Activated CD4-positive, alpha-beta T cell treated with anti-CD3 and anti-CD28 coated beads, Interleukin-2, amount 10 ng/mL, durations not matched to agents 7 days and 5 days (primary cell): ENCODE measurements at places on chromosomes 12 and 14. TPM values are rescaled to one million over a fixed set of nuclear protein-coding genes. Genes with fewer than 3 reads are reported as not detected.

The ANKRD33 gene
- total RNA-seq: not detected

The KRT79 gene
- not detected for total RNA-seq

The IFNG gene
- total RNA-seq: 3.4 TPM

DNA sequence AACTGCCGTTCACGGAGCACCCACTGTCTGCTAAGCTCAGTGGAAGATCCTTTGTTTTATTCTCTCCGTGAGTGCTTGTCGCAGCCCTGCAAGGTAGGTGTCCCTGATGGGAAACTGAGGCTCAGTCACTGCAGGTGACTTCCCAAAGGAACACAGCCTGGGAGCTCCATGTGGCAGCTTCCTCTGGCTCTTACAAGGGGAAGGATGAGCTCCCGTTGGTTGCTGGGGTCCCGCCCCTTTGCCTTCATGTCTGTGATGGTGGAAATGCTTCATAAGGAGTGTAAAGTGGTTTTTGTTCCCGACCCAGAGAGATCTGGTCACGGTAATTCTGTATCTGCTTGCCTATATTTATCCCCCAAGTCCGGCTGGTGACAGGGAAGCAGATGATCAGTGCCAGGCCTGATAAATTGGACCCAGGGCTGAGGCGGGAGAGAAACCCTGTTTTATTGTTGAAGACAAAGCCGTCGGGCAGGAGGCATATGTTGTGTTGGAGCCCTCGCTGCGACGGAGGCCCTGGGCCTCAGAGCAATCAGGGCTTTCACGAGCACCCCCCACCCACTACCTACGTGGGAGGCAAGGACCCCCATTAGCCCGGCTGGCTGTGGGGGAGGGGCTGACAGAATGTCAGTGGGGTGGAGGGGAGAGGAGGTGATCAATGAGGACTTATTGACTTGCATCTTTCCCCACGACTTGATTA lies 91.9 kb downstream of the KIF26A start:
- no peak for DNase-seq

DNA sequence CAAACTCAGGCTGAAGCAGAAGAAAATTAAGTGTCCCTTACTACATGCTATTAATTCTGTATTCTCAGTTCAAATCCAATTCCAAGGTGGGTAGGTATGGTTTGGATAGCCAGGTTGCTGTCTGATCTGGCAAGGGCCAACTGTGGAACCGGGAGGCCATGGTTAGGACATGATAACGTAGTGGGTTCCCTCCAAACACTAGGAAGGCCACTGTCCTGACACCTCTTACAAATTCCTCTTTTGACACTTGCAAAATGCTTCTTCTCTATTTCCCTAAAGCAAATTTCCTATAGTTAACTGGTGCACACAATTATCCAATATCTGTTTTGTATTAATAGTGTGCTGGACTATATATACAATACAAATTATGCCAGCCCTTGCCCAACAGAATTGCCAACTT lies 70.8 kb downstream of the RNF34 start:
- DNase-seq: no peak

- no peak for DNase-seq
These were observed 90.3 kb downstream of the STAB2 start for GRCh38 chr12:103677341-103677740.

DNA sequence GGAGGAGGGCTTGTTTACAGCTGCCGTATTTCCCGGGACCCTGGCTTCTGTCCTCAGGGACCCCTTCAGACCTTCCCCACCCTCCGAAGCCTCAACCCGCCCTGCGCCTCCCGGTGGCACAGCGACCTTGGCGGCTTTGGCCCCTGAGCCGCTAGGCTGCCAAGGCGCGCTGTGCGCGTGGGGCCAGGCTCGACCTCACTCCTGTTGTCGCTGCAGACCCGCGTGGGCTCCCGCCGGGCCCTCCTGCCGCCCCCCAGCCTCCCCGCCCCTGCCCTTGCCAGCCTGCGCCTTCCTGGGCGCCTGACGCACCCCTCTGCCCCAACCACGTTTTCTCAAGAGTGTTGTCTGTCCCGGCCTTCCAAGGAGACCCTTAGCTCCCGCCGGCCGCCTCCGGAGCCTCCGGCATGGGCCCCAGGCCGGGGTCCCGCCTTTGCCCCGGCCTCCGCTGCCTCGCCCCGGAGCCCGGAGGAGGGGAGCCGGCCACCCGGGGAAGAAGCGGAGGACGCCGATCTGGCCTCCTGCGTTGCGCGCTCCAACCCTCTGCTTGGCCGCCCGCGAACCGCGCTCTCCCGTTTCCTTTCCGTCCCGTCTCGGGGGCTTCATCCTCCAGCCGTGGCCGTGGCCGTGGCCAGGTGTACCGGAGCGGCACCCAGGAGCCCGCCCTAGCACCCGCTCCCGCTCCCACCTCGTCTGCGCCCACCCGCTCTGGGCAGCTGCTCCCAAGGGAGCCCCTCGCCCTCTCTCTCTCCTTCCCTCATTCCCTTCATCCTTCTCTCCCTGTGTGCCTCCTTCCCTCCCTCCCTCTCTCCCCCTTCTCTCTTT lies 19.9 kb downstream of the PPP2R5C start:
- peak; percentile 22 for DNase-seq

DNA sequence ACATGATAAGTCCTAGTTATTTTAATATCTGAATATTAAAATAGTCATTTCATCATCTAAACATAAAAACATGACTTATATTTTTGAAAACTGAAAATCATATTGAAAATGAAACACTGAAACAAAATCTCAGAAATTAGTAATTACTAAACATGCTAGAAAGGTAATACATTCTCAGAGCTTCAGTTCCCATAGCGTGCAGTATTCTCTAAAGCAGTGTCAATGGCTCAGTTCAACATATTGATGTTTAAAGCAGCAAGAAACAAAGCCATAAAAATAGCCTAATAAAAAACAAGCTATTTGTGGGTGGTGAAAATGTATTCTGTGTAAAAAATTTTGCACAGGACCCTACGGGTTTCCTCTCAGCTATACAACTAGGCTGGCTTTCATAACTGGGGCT lies 1337.4 kb downstream of the FSCB start:
- no peak for DNase-seq

DNA sequence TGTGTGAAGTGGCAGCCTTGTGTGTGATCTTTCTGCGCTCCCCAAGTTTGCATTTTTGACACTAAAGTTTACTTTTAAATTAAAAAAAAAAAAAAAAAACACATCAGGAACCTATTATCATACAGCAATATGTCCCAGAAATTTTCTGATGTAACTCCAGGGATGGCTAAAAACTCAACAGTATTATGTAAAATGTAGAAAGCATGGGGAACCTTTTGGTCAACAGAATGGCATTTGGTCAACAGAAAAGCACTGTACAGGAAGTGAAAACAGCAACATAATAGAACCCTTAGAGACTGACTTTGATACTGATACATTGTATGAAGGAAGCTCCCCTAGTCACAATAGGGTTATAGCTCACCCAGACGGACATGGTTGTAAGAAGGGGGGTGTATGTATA lies 224.3 kb downstream of the ITPR2 start:
- no peak for DNase-seq

DNA sequence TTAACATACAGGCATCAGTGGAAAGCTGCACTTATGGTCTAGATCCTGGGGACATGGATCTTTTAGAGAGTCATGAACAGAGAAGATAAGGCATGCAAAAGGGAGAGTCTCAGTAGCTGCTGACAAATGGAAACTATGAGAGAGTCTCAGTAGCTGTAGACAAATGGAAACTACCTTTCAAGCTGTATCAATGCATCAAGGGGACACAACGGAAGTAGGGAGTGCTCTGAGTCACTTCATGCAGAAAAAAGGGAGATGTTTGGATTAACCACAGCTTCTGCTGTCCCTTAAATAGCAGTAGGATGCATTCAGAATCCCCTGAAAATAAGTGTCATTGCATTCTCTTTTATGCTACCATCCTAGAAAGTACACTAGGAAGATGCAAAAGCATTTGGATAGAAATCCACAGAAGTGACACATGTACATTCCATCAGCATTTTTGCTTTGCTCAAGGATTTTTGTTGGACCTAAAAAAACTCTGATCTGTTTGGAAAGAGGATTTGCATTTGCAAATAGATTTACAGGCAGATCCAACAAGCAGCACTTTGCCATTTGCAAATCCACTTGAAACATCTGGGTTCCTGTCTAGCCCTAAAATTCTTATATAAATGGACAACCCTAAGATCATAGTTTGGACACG lies 227.5 kb upstream of the LMO3 start:
- no peak for DNase-seq

GRCh38 chr14:29814156-29815015 lies 113.3 kb downstream of the PRKD1 start:
- no peak for DNase-seq

- no peak for DNase-seq
These were observed 214.9 kb downstream of the ZFP36L1 start for GRCh38 chr14:68577802-68578541.

GRCh38 chr12:92304371-92305055 lies 158.9 kb upstream of the BTG1 start:
- DNase-seq: no peak

DNA sequence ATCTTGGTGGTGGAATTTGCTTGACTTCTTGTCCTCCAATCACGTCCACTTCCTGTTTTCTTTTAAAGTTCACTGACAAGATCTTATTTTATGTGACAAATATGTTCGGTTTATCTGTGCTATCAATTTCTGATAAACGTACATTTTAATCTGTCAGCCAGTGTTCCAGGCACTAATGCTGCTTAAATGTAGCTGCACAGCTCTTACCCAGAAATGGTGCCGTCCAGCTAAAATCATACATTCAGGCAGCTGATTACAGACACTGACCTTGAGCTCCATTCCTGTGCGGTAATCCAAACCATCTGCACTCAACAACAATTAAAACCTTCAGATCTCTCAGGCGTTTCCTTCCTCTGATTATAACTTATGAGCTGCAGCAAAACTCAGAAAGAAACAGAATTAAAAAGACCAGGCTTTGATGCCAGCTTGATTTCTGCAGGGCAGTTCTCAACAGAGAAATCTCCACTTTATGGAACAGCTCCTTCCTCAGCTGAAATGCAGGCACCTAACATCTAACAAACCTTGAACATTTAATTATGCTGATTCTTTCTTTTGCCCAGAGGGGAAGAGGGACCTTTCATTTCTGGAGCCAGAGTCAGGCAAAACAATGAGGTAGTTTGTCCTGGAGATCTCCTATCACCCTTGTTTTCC lies 26.4 kb upstream of the RASSF3 start:
- DNase-seq: peak; percentile 11

- no peak for DNase-seq
These were observed 248.5 kb upstream of the PDE3A start for GRCh38 chr12:20119596-20120402.
